ENCODE measurements at places on chromosomes 7 and 10. TPM values are rescaled to one million over a fixed set of nuclear protein-coding genes. Genes with fewer than 3 reads are reported as not detected.

- H3K27ac ChIP-seq, result no peak overlapping the region
- H3K36me3 ChIP-seq, result no peaks in the 10 kb centered on the region
- H3K4me3 ChIP-seq, result no peak overlapping the region
Observed at GRCh38 chr7:120170834-120171233, 102.1 kb upstream of the KCND2 start.

- no peak overlapping the region for H3K4me3 ChIP-seq
- H3K4me1 ChIP-seq, result no peaks in the 10 kb centered on the region
- H3K27ac ChIP-seq, result peak overlapping the region; percentile 78
Observed at GRCh38 chr10:95508730-95509129, 52.4 kb downstream of the SORBS1 start.

DNA sequence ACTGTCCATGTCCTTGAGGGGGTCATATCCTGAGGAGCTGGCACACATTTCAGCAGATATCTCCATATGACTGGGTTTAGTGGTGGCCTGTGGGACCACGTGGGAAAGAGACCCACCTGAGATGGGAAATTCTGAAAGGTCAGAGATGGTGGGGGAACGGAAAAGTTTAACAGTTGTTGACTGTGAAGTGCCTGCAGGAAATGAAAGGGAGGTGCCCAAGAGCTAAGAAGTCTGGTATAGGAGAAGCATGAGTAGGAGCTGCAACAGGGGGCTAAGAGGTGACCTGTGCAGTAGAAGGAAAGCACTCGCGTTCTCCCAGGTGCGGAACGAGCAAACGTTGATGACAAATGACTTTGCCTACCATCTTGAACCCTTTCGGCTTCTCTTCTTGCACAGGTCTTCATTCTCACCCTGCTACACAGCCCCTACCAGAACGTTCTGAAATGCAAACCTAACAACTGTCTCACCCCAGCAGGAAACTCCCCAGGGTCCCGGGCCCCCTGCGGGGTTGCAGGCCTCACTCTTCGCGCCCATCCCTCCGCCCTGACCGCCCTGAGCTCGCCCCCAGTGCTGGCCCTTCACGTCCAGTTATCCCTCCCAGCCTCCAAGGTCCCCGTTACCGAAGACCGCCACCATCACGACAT is 9.8 kb upstream of the FXYD4 start:
- DNase-seq, result peak; percentile 20
- H3K36me3 ChIP-seq, result no peaks in the 10 kb centered on the region
- H3K27ac ChIP-seq, result peak overlapping the region; percentile 82
- H3K27me3 ChIP-seq, result no peaks in the 10 kb centered on the region

DNA sequence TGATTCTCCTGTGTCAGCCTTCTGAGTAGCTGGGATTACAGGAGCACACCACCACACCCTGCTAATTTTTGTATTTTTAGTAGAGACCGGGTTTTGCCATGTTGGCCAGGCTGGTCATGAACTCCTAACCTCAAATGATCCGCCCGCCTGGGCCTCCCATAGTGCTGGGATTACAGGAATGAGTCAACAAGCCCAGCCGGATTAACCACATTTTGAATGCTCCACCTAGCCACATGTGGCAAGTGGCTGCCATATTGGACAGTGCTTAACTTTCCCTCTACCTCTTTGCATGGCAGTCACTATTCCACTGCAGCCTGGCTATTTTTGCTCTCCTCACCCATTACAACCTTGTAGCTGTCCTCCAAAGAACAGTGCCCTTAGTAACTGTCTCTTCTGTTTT is 160.1 kb downstream of the GATA3 start:
- H3K27ac ChIP-seq, result no peak overlapping the region
- no peaks in the 10 kb centered on the region for H3K27me3 ChIP-seq
- no peaks in the 10 kb centered on the region for H3K4me1 ChIP-seq

Gene KAZALD1
- total RNA-seq, result 25.9 TPM

- no peaks in the 10 kb centered on the region for H3K4me1 ChIP-seq
- H3K27me3 ChIP-seq, result no peaks in the 10 kb centered on the region
- DNase-seq, result no peak
- H3K4me3 ChIP-seq, result no peak overlapping the region
- no peaks in the 10 kb centered on the region for H3K36me3 ChIP-seq
Observed at GRCh38 chr7:13017881-13018280, 330.4 kb downstream of the ARL4A start.

Gene GET4
- total RNA-seq, result 93.3 TPM

GRCh38 chr10:99873846-99874245 is 91.4 kb downstream of the ABCC2 start:
- no peaks in the 10 kb centered on the region for H3K36me3 ChIP-seq
- no peak overlapping the region for H3K27ac ChIP-seq

DNA sequence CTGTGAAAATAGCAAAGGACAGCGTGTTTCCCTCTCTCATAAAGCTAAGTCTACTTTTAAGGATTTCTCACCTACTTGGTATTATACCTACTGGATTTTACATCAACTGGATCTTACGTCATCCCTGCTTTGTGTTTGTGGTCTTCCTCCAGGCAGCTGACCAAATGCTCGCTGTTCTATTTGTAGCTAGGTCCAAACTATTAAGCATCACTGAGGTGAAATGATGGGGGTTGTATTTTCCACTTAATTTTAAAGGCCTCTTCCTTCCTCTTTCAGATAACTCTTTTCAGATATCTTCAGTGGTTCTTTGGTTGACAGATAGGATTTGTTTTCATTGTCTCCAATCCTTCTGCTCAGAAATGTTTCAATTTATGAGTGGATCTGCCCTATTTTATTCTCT is 169.7 kb downstream of the RNLS start:
- H3K4me3 ChIP-seq, result no peak overlapping the region
- no peaks in the 10 kb centered on the region for H3K27me3 ChIP-seq
- no peaks in the 10 kb centered on the region for H3K36me3 ChIP-seq
- no peaks in the 10 kb centered on the region for H3K4me1 ChIP-seq
- DNase-seq, result no peak

Gene PNLIP
- total RNA-seq, result not detected

DNA sequence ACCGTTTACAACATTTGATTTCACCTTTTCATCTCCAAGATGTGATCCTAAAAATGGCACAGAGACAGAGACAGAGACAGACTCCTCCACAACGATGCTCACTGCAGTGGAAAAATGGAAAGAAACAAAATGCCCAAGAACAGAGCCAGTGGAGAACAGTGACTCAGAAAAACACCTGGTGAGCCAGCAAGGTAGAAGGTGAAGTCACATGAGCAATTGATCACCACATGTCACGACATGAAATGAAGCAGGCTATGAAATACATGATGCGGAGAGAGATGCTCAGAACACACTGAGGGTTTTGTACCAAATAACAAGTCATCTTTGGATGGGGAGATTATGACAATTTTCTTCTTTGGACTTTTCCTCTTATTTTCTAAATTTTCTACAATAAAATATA is 3.5 kb downstream of the MSMB start:
- DNase-seq, result no peak
- H3K4me3 ChIP-seq, result no peak overlapping the region
- H3K4me1 ChIP-seq, result no peaks in the 10 kb centered on the region
- no peaks in the 10 kb centered on the region for H3K36me3 ChIP-seq
- no peak overlapping the region for H3K27ac ChIP-seq

Gene PIK3AP1
- total RNA-seq, result 111 TPM

Gene RAMP3
- total RNA-seq, result 89.1 TPM

Gene NPVF
- total RNA-seq, result not detected

- H3K27me3 ChIP-seq, result no peaks in the 10 kb centered on the region
- no peak overlapping the region for H3K27ac ChIP-seq
- H3K4me3 ChIP-seq, result no peak overlapping the region
- H3K4me1 ChIP-seq, result no peaks in the 10 kb centered on the region
- no peak for DNase-seq
- no peaks in the 10 kb centered on the region for H3K36me3 ChIP-seq
Observed at GRCh38 chr7:15720849-15721471, 34.5 kb upstream of the MEOX2 start.

Gene CYP2E1
- total RNA-seq, result 2.3 TPM

GRCh38 chr7:45066409-45066808 is 22.4 kb downstream of the NACAD start:
- no peak overlapping the region for H3K4me3 ChIP-seq
- no peaks in the 10 kb centered on the region for H3K27me3 ChIP-seq
- DNase-seq, result peak; percentile 36
- no peaks in the 10 kb centered on the region for H3K4me1 ChIP-seq
- no peak overlapping the region for H3K27ac ChIP-seq
- H3K36me3 ChIP-seq, result no peaks in the 10 kb centered on the region

Gene DNAH11
- 1.9 TPM for total RNA-seq

GRCh38 chr7:81210137-81211064 is 291.6 kb upstream of the SEMA3C start:
- DNase-seq, result no peak
- no peaks in the 10 kb centered on the region for H3K36me3 ChIP-seq
- H3K27ac ChIP-seq, result no peak overlapping the region

Gene CHRM2
- total RNA-seq, result 0.40 TPM

DNA sequence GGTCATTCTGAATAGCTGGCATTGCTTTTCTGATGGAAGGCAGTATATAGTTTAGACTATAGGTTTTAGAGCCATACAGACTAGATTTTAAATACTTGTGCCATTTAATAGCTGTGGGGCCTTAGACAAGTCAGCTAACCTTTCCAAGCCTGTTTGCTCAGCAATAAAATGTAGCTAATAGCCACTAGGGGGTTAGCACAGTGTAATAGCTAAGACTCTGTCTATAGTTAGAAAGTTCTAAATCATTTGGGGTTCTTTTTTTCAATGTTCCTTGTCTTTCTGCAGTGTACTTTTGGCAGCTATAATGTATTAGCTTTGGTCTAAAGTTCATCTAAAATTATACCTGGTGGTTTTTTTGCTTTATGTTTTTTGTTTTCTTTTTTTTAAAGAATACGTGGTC is 7.5 kb upstream of the KIFBP start:
- no peak overlapping the region for H3K4me3 ChIP-seq
- no peaks in the 10 kb centered on the region for H3K27me3 ChIP-seq
- H3K36me3 ChIP-seq, result no peaks in the 10 kb centered on the region
- H3K4me1 ChIP-seq, result no peaks in the 10 kb centered on the region
- H3K27ac ChIP-seq, result no peak overlapping the region

Gene VAX1
- total RNA-seq, result not detected

DNA sequence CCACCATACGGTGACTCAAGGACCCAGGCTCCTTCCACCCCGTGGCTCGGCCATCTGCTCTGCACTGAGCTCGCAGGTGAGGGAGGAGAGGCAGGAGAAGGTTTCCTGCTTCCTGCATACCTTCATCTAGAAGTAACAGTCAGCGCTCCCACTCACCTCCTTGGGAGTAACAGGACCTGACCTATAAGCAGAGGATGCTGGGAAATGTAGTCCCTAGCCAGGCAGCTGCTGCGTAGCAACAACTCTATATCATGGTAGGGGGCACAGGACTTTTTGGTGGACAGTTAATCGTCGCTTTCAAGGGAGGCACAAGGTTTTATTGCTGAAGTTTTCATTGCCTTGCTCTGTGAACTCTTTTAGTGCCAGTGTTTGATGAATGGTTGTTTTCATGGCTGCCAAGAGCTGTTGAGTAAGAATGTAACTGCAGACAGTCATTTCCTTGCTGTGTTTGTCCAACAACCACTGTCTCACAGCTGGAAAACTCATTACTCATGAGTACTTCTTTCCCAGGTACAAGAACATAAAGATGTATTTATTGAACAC is 10.2 kb upstream of the ZFYVE27 start:
- no peak for DNase-seq
- H3K4me3 ChIP-seq, result no peak overlapping the region
- H3K4me1 ChIP-seq, result peaks cover 24% of the 10 kb centered on the region
- H3K27me3 ChIP-seq, result no peaks in the 10 kb centered on the region
- H3K27ac ChIP-seq, result no peak overlapping the region
- H3K36me3 ChIP-seq, result no peaks in the 10 kb centered on the region

Gene LRRD1
- total RNA-seq, result 0.57 TPM

DNA sequence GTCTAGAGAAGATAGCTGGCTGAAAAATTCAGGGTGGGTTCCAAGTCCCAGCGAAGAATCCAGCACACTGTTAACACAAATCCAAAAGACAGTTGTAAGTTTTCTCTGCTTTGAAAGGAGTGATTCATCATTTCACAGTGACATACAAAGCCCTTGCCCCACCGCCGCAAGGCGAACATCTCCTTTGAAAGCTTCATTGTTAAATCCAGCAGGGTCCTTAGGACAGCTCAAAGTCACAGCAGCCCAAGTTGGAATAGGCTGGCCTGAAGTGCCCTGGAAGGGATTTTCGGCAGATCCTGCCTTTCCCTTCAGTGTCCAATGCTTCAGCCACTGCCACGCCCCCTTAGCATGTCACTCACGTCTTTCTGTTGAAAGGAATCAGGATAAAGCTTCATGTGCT is 526.1 kb downstream of the CALN1 start:
- H3K36me3 ChIP-seq, result no peaks in the 10 kb centered on the region
- DNase-seq, result no peak
- no peak overlapping the region for H3K27ac ChIP-seq
- no peaks in the 10 kb centered on the region for H3K4me1 ChIP-seq
- no peak overlapping the region for H3K4me3 ChIP-seq
- H3K27me3 ChIP-seq, result no peaks in the 10 kb centered on the region

Gene ASZ1
- not detected for total RNA-seq

Gene ACSM6
- not detected for total RNA-seq

Gene SAMD9L
- total RNA-seq, result 10.5 TPM

DNA sequence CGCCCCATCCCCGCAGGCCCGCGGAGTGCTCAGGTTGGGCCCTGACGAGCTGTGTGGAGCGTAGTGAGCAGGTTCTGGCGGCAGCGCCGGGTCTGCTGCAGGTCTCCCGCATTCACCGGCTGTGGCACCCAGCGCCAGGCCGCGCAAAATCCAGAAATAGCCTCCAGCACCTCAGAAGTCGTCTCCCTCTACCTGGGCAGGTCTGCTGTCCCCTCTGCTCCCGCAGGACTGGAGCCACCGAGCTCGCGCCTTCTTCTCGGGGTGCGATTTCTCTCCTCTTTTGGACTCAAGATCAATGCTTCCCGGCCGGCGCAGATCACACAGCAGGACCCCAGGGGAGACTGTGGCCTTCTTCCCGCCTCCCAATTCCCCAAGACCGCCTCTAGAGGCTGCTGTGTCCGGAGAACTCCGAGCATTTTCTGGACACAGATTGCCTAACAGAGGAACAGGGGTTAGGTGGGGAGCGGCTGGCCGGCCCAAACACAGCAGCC is 8.4 kb downstream of the TLX1 start:
- no peak for DNase-seq
- peaks cover 86% of the 10 kb centered on the region for H3K27me3 ChIP-seq
- H3K4me3 ChIP-seq, result no peak overlapping the region
- H3K36me3 ChIP-seq, result no peaks in the 10 kb centered on the region
- H3K4me1 ChIP-seq, result no peaks in the 10 kb centered on the region

GRCh38 chr7:112336261-112336660 is 114.0 kb upstream of the IFRD1 start:
- H3K36me3 ChIP-seq, result no peaks in the 10 kb centered on the region
- no peaks in the 10 kb centered on the region for H3K4me1 ChIP-seq
- H3K27me3 ChIP-seq, result no peaks in the 10 kb centered on the region
- no peak overlapping the region for H3K27ac ChIP-seq
- no peak overlapping the region for H3K4me3 ChIP-seq
- DNase-seq, result no peak

- H3K27me3 ChIP-seq, result no peaks in the 10 kb centered on the region
- H3K4me1 ChIP-seq, result no peaks in the 10 kb centered on the region
- no peak for DNase-seq
- H3K27ac ChIP-seq, result no peak overlapping the region
Observed at GRCh38 chr10:114815791-114816190, 5.8 kb upstream of the FHIP2A start.
